ENCODE measurements at places on chromosomes 2 and 18.

GRCh38 chr2:30048636-30049175, 98.1 kb upstream of the YPEL5 start:
- no peak for DNase-seq

GRCh38 chr2:69744456-69744855, 2.5 kb downstream of the ANXA4 start:
- DNase-seq = no peak

DNA sequence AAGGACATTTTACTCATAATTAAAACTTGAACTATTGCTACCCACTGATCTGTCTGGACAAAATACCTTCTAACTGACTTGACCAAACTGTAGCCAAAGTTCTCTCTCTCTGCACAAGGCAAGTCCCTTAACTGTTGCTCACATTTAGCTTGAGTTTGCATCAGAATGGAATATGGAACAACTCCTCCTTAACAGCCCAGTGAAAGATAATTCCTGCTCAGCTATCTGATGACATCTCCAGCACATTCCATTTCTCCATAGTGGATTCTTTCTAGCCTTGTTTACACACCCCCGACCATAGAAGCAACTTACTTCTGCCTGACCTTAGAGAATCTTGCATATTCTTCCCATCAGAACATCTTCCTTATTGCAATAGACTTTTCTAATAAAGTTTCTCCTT, 317.2 kb upstream of the CDH2 start:
- no peak for DNase-seq

GRCh38 chr18:23682045-23682444, 7.2 kb upstream of the LAMA3 start:
- no peak for DNase-seq

DNA sequence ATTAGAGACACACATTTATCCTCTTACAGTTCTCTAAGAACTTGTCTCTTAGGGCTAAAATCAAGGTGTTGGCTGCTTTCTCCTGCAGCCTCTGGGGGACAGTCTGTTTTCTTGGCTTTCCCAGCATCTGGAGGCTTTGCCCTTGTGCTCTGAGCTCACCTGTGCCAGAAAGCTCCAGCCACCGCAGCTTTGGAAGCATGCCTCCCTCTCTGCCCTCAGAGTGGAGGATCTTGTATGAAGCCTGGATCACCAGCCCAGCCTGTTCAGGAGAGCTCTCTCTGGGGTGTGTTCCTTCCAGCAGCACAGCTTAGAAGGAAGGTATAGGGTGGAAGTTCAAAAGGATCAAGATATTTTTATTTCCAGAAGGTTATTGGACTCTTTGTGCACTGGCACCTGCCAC, 53.1 kb upstream of the TPO start:
- DNase-seq = no peak

GRCh38 chr18:26477828-26478466, 70.4 kb downstream of the KCTD1 start:
- DNase-seq = no peak

DNA sequence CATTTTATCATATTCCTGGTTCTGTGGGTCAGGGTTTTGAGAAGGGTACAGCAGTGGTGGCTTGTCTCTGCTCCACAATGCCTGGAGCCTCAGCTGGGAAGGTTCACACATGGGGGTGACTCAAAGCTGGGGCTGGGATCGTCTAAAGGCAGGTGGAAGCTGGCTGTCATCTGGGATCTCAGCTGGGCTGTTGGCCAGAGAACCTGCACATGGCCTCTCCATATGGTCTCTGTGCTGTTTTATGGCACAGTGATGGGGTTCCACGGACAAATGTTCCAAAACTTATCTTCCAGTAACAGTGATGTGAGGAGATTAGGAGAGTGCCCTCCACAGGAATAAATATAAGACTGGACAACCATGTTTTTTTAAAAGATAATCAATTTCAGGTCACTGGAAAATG, 191.4 kb downstream of the SS18 start:
- DNase-seq = no peak

DNA sequence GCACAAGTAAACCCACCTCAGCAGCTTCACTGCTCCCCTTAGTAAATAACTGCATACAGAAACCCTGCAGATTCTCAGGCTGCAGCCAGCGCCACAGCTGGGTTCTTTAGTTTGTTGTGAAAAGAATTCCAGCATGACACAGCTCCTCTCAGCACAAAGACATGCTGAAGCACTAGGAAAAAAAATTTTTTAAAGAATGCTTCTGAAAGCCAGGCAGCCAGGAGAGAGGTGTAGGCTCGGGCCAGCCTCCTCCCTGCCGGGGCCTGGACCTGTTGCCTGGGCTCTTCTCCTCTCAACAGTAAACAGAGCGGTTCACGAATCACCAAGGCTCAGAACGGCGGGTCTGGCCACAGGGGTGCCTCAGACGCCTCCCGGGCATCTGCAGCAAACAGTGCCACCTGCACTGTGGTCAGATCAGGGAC, 95.7 kb upstream of the POU3F3 start:
- DNase-seq = no peak

GRCh38 chr2:197591339-197592072, 75.6 kb downstream of the MOB4 start:
- no peak for DNase-seq

- no peak for DNase-seq
Measured at GRCh38 chr18:50194631-50195532, at the start of gene MYO5B. Gene MYO5B (minus strand): TSS chr18:50195147. CDS start chr18:50194793, 354 bp downstream.

DNA sequence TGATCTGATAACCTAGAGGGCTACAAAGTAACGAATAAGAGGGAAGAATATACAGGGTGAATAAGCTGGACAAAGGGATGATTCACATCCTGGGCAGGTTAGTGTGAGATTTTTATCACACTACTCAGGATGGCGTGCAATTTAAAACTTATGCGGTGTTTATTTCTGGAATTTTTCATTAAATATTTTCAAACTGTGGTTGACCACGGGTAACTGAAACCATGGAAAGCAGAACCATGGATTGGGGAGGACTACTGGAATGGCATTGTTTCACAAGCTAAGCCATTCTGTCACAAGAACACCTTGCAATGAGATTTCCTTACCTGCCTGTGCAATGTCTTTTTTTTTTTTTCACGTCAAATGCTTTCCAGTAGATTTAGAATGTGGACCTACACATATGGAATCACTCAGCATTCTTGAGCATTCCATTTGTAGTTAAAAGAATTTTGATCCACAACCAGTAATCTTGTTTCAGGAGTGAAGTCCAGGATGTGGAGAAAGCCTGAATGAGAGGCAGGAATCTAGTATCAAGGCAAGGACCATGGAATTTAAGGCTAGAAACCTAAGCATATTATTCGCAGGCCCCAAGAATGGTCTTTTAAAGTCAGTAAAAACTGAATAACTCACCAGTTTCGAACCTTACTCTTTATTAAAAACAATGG, 8.0 kb upstream of the CDK15 start:
- no peak for DNase-seq

DNA sequence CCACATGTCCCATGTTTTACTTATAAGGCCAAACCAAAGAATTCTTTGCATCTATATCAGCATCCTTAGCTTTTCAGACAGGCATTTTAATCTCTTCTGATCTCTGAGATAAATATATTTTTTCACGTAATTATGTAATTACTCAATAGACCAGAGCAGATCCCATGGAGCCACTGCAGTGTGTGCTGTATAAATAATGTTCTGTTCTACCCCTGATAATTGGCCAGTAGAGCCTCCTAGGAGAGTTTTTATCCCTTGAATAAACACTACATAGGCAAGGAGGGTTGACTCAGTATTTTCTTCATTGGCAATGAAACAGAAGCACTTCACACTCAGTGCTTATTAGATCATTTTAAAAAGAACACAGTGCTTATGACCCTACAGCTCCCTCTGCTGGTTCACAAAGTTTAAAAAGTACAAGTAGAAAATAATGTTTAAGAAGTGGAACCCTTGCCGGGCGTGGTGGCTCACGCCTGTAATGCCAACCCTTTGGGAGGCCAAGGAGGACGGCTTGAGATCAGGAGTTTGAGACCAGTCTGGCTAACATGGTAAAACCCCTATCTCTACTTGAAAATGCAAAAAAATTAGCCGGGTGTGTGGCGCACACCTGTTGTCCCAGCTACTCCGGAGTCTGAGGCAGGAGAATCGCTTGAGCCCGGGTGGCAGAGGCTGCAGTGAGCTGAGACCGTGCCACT, 91.9 kb downstream of the PPP1R1C start:
- DNase-seq = peak; percentile 73

- peak; percentile 22 for DNase-seq
Measured at GRCh38 chr2:54457323-54458023, 1.3 kb downstream of the SPTBN1 start.

Measured in NCI-H2081 treated with DMSO at 0.1 percent for 48 hours (cell line).